IPS DF 6.9 (cell line): ENCODE measurements at places on chromosomes 12 and 14.

GRCh38 chr14:70879448-70879847 lies 27.8 kb upstream of the PCNX1 start:
- H3K4me3 ChIP-seq, result no peak overlapping the region
- H3K36me3 ChIP-seq, result no peaks in the 10 kb centered on the region
- no peak overlapping the region for H3K27ac ChIP-seq
- DNase-seq, result no peak

DNA sequence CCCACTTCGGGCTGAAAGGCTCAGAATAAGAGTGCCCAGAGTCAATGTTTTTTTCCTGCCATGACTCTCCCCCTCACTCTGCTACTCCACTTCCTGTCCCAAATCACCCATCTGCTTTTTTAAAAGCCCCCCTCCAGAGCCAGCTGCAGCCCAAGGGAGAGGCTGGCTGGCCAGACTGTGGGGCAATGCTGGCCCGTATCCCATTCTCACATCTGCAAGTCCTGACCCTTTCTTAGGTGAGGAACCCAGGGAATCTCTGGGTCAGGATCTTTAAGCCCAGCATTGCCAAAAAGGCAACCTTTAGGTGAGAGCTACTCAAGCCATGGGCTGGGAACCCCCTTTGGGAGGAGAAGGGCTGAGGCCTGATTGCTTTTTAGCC lies 1.7 kb upstream of the ITGA5 start:
- H3K27ac ChIP-seq, result no peak overlapping the region
- peaks cover 6% of the 10 kb centered on the region for H3K4me1 ChIP-seq
- DNase-seq, result no peak
- no peaks in the 10 kb centered on the region for H3K36me3 ChIP-seq
- no peak overlapping the region for H3K4me3 ChIP-seq
- H3K27me3 ChIP-seq, result no peaks in the 10 kb centered on the region; the same call in 1 of the 2 replicates

DNA sequence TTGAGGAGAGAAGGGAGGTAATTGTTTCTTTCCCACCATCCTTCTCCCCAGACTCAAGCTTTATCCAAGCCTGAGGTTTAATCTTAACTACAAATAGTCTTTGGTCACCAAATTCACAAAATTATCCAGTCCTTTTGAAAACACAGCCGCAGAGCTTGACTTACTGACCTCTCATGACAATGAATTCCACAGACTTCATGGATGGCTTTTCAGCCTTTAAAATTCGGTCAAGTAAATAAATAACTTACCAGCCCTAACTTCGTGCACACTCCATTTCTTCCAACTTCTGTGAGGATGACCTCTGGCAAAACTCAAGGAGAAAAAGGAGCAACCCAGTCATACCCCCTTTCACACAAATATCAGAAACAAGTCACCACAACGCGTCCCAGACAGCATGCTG lies 137.0 kb upstream of the CDKN3 start:
- H3K27ac ChIP-seq, result no peak overlapping the region
- no peaks in the 10 kb centered on the region for H3K27me3 ChIP-seq
- H3K4me1 ChIP-seq, result peaks cover 2% of the 10 kb centered on the region; the same call in 1 of the 2 replicates
- DNase-seq, result no peak

DNA sequence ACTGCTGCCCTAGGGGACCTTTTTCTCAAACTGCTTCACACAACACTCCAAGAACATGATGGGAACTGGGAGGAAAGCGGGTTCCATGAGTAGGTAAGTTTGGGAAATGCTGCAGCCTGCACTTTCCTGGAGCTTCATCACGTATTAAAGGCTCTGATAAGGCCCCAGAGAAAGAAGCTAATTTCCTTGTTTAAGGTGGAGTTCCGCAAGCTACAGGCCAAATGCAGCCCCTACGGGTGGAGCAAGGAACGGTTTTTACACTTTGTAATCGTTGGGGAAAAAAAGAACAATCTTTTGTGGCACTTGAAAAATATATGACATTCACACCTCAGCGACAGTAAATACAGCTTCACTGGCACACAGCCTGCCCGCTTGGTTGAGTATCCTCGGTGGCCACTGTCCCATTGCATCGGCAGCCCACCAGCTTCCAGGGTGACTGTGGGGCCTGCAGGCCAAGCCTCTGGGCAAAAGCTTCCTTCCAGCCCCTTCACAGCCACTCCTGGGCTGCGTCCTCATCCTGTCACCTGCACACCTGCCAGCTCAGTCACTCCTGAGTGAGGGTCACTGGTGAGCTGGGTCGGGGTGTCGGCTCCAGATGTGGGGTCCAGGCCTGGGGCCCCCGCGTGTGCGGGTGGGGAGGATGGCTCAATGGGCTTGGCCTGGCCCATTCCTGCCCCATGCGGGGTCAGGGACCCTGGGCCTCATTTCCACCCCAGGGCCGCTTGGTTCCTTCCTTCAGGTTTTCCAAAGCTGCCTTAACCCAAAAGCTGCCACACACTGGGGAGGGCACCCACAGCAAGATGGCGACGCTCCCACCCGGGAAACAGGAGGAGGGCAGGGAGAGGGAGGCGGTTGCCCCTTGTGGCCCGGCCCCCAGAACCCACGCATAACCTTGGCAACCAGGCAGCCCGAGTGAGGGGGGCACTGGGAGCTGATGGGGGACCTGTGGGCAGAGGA lies 2.4 kb downstream of the AMN start:
- no peak overlapping the region for H3K27ac ChIP-seq
- DNase-seq, result no peak
- H3K4me3 ChIP-seq, result no peak overlapping the region
- H3K4me1 ChIP-seq, result peaks cover 4% of the 10 kb centered on the region
- H3K27me3 ChIP-seq, result peaks cover 37% of the 10 kb centered on the region

DNA sequence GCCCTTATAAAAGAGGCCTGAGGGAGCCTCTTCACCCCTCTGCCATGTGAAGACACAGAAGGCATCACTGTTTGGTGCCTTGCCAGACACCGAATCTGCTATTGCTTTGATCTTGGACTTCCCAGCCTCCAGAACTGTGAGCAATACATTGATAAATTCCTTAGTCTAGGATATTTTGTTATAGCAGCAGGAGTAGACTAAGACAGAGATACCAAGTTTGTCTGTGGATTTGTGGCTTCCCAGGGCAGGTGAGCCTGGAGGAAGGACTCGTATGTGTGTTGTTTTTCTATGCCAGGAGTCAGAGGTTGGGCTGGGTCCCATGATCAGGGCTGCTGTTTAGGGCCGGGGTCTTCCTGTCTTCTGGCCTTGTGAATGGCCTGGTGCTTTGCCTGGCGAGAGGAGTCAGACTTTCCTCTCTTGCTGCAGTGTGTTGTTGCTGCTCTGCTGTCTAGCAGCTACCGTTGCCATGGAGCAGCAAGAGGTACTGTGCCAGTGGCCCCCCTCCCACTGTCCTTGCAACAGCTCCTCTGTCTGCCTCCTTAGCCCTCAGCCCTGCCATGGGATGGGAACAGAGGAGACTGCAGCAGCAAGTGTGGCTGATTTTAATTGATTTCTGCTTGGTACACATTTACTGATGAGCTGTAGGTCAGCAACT lies 111.2 kb downstream of the CHST11 start:
- H3K27me3 ChIP-seq, result no peaks in the 10 kb centered on the region
- DNase-seq, result no peak
- H3K27ac ChIP-seq, result no peak overlapping the region

GRCh38 chr14:70180718-70181117 lies 8.0 kb downstream of the SLC8A3 start:
- H3K36me3 ChIP-seq, result no peaks in the 10 kb centered on the region
- no peak overlapping the region for H3K4me3 ChIP-seq

DNA sequence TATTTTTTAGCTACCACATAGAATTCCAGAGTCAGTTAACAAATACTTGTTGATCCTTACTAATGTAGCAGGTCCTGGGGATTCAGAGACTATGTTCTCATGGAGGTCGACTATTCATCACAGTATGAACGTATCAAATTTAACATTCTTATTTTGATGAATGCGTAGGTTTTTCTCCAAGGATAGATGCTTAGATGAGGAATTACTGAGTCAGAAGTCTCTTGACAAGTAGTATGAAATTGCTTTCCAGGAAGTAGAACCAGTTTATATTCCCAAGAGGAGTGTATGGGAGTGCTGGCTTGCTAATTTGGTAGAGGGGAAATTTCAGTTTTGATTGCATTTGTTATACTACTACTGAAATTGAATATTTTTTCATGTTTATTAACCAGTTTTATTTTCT lies 42.8 kb upstream of the CRADD start:
- H3K27ac ChIP-seq, result no peak overlapping the region
- H3K36me3 ChIP-seq, result no peaks in the 10 kb centered on the region
- no peak for DNase-seq
- no peaks in the 10 kb centered on the region for H3K27me3 ChIP-seq
- H3K4me1 ChIP-seq, result no peaks in the 10 kb centered on the region

GRCh38 chr12:113043240-113043639 lies 13.3 kb upstream of the DTX1 start:
- no peaks in the 10 kb centered on the region for H3K36me3 ChIP-seq
- H3K4me3 ChIP-seq, result no peak overlapping the region
- H3K27me3 ChIP-seq, result no peaks in the 10 kb centered on the region
- no peak overlapping the region for H3K27ac ChIP-seq

- no peaks in the 10 kb centered on the region for H3K36me3 ChIP-seq
- DNase-seq, result no peak
- H3K27ac ChIP-seq, result peak overlapping the region; percentile 54
- H3K4me3 ChIP-seq, result no peak overlapping the region; the same call in 1 of the 2 replicates
- H3K4me1 ChIP-seq, result peaks cover 22% of the 10 kb centered on the region
- H3K27me3 ChIP-seq, result no peaks in the 10 kb centered on the region
Observed at GRCh38 chr12:47820631-47821345, 1.1 kb upstream of the HDAC7 start.

DNA sequence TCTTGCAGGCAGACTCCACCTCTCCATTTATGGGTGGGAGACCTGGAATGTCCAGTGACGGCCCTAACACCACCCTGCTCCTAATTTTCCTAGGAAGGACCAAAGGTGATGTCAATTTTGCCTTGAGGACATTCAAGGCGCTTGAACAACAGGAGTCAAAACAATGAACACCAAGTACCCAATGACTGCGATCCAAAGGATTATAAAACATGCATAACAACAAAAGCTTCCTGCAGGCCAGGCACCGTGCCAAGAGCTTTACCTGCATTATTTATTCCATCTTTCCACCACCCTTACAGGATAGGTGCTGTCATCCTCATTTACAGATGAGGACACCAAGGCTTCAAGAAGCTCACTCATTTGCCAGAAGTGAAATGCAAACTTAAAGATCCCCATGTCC lies 15.2 kb upstream of the FOXN3 start:
- H3K36me3 ChIP-seq, result no peaks in the 10 kb centered on the region
- H3K27me3 ChIP-seq, result no peaks in the 10 kb centered on the region
- no peak overlapping the region for H3K27ac ChIP-seq

DNA sequence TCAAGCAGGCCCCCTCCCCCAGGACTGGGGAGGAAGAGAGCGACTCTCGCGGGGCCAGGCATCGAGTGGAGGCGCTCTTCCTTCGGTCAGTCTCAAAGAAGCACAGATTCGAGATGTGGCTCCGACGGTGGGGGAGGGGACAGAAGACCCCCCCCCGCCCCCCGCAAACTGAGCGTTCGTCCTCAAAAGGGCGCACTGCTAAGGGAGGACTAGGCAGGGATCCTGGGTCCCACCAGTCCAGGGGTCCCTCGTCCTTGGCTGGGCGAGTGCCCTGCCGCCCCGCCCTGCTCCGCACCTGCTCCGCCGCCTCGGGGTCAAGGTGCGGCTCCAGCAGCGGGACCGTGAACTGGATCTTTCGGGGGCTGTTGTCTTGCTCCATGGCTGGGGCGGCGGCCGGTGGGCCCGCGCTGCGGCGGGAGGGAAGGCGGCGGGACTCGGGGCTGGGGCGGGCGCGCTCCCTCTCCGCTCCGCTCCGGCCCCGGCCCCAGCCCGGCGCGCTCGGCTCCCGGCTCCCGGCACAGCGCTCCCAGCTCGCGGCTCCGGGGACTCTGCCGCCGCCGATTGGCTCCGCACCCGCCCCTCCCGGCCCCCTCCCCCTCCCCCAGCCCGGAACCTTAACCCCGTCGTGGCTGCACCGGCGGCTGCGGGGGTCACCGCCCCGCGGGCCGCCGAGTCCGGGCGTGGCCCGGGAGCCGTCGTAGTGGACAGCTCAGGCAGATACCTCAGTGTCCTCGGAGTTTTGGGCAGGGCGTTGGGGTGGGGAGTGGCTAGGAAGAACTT lies at the start of gene PPP1R1A:
Gene PPP1R1A (minus strand): TSS at position 550 of the 780 bp plus-strand sequence. CDS start 171 bp downstream, at position 379.
- H3K36me3 ChIP-seq, result no peaks in the 10 kb centered on the region
- H3K27me3 ChIP-seq, result peaks cover 17% of the 10 kb centered on the region; the same call in 1 of the 2 replicates
- peaks cover 10% of the 10 kb centered on the region; the same call in 1 of the 2 replicates for H3K4me1 ChIP-seq
- DNase-seq, result no peak
- no peak within 1 kb of the TSS for H3K27ac ChIP-seq

- no peaks in the 10 kb centered on the region for H3K4me1 ChIP-seq
- H3K36me3 ChIP-seq, result no peaks in the 10 kb centered on the region
- no peak for DNase-seq
- no peak overlapping the region for H3K27ac ChIP-seq
- no peaks in the 10 kb centered on the region for H3K27me3 ChIP-seq
Observed at GRCh38 chr14:81534510-81535074, 939 bp upstream of the SEL1L start.

- H3K27ac ChIP-seq, result no peak overlapping the region
- peaks cover 2% of the 10 kb centered on the region; the same call in 1 of the 2 replicates for H3K4me1 ChIP-seq
- no peak overlapping the region for H3K4me3 ChIP-seq
- DNase-seq, result no peak
Observed at GRCh38 chr12:111067498-111067897, 147.1 kb upstream of the MYL2 start.
